ENCODE measurements at places on chromosomes 3 and 15. TPM values are rescaled to one million over a fixed set of nuclear protein-coding genes. Genes with fewer than 3 reads are reported as not detected.

The NEDD4 gene
- total RNA-seq = 55.8 TPM

The KLHL40 gene
- not detected for total RNA-seq

The DCLK3 gene
- total RNA-seq = not detected

The ANKUB1 gene
- total RNA-seq = not detected

The FAM174B gene
- total RNA-seq = 9.2 TPM

Measured in A549 treated with GW870086 at 1 μM for 4 hours (cell line).